Stimulated activated CD8-positive, alpha-beta memory T cell treated with anti-CD3 and anti-CD28 coated beads, Interleukin-4, amount 100 ng/mL, for 4 hours (primary cell): ENCODE measurements at places on chromosomes 1 and 21.

DNA sequence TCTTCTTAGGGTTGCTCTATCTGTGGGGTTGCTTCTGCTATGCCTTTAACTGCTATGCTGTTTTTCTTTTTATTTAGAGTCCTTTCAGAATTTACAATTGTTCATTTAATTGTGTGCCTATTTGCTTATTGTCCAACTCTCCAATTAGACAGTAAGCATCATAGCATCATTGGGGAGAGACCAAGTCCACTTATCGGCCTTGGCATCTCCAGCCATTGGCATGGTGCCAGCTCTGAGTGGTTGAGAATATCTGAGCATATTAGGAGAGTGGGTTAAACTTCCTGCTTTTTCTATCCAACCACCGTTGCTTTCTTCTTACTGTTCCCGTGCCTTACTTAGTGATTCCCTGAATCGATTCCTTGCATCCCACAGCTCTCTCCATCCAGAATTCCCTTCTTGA, 535.0 kb downstream of the AJAP1 start:
- DNase-seq = no peak

- no peak for DNase-seq
Observed at GRCh38 chr21:34612056-34612455, 2.9 kb downstream of the RCAN1 start.

GRCh38 chr1:156801409-156802121, 15.1 kb downstream of the SH2D2A start:
- no peak for DNase-seq

DNA sequence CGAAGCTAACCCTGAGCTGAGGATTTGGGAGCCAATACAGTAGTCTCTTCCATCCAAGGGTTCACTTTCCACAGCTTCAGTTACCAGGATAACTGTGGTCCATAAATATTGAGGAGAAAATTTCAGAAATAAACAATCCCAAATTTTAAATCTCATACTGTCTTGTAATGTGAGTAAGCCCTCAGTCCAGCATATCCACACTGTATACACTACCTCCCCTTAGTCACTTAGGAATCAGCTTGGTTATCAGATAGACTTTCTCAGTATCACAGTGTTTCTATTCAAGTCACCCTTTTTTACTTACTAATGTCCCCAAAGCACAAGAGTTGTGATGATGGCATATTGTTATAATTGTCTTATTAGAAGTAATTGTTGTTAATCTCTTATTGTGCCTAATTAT, 102.3 kb upstream of the GNG12 start:
- DNase-seq = no peak

- no peak for DNase-seq
Observed at GRCh38 chr1:155951753-155952504, 10.5 kb downstream of the RXFP4 start.

GRCh38 chr1:21334214-21335087, 44.2 kb upstream of the ECE1 start:
- peak; percentile 67 for DNase-seq

DNA sequence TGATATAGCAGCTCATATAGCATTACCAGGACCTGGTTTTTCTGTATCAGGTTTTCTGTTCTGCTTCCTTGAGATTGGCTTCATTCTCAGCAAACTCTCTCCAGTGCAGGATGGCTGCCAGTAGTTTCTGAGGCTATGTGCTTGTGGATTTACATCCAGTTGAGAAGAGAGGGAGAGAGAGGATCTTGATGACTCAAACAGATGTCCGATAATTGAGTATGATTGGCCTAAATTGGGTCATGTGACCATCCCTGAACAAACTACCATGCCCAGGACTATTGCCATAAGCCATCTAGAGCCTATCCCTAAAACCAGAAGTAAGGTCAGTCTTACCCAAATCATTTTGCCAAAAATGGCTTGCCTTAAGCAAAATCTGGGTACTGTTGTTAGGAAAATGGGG, 18.1 kb upstream of the PSMA5 start:
- DNase-seq = no peak

DNA sequence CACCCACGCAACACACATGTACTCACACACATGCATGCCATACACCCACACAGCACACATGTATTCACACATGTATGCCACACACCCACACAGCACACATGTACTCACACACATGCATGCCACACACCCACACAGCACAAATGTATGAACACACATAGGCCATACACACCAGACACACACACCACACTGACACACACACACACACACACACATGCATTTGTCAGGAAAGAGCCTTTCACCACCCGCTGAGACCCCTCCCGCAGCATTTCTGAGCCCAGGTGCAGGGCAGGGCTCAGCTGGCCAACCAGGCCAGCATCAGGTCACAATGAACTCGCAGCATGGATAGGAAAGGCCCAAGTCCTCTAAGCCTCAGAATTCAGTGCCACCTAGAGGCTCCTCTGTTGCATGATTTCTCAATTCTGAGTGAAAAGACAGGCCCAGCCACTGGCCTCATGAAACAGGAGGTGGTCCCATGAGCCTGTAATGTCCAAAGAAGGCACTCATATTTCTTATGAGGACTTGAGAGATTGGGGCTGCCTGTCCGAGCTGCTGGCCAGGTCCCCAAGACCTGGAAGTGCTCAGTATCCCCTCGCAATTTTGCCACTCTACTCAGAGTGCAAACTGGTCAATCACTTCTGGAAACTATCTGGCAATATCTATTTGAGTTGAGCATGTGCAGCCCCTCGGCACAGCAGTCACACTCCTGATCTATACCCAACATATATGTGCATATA, 57.3 kb downstream of the PSMG1 start:
- DNase-seq = no peak
